ENCODE measurements at places on chromosomes 6 and 20. TPM values are rescaled to one million over a fixed set of nuclear protein-coding genes. Genes with fewer than 3 reads are reported as not detected.
A peak's percentile ranks its signal among the peaks of the same experiment; 100 is the strongest.

DNA sequence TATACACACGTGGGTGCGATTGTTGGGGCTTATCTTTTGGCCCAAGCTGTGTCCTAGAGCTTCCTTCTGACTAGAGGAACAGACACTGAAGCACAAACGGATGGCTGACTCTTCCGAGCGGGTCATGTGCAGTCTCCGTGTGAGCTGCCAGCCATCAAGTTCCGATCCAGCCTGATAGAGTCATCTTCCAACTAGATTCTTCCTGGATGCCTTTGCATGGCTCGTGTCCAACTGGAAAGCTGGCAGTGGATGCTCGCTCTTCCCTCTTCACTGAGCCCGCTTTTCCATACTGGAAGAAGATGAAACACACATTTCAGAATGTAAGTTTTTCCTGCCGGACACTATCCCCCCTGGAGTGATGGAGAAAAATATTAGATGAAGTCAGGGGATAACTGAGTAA, 148.1 kb downstream of the SCML4 start:
- H3K27ac ChIP-seq, result no peak overlapping the region
- no peak overlapping the region for H3K4me3 ChIP-seq
- DNase-seq, result no peak
- peaks cover 21% of the 10 kb centered on the region for H3K27me3 ChIP-seq
- H3K4me1 ChIP-seq, result peaks cover 15% of the 10 kb centered on the region

RAB44 gene
- total RNA-seq, result not detected

DNA sequence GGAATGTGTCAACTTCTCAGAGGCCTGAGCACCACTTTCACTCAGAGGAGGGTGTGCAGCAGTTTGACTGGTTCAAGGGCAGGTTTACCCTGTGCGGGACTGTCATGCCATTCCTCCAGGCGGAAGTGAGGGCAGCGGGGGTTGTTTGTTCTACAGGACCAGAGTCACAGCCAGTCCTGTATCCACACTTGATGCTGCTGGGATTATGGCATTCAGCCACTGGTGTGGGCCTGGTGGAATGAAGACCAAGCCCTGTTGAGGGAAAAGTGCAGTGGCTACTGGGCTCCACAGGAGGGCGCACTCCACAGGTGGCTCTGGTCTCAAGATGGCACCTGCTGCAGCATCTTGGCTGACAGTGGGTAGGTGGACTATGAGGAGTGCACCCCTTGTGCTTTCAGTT, 14.8 kb downstream of the SEMG2 start:
- H3K27me3 ChIP-seq, result peaks cover 16% of the 10 kb centered on the region
- H3K4me3 ChIP-seq, result no peak overlapping the region
- DNase-seq, result no peak

DNA sequence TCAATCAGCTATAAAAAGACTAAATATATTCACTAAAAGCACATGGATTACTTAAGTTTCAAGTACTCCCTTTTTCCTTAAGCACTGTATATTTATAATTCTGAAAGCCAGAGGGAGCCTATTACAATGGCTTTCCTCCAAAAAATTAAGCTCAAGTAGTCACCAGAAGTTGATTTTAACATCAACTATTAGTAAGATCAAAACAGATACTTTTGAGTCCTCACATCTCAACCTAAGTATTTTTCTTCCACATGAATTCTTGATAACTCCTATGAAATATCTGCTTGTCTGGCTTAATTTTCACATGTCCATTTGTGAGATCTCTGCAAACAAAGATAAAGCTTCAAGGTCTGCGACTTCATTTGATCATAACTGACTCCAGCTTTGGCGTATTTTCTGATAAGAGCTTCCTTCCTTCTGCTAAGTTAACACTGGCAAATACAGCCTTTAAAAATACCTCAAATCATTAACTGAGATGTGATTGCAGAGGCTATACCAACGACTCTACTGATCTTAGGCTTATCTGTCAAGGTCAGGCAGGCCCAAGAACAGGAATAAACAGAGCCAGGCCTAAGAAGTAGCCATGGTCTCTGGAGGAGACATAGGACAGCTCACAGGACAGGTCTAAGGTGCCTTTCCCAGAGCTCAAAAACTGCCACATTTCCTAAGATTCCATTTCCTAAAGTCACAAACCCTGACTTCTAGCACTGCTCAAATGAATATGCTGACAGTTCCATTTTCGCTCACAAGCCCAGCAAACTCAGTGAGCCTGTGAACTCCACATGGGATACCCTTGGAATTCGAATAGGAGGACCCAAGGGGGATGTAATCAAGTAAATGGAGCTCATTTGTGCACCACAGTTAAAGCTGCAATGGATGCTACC, 10.0 kb downstream of the SNX5 start:
- H3K27me3 ChIP-seq, result no peaks in the 10 kb centered on the region
- peaks cover 87% of the 10 kb centered on the region for H3K36me3 ChIP-seq
- H3K4me3 ChIP-seq, result peak overlapping the region; percentile 1
- DNase-seq, result no peak
- H3K4me1 ChIP-seq, result peaks cover 78% of the 10 kb centered on the region

DNA sequence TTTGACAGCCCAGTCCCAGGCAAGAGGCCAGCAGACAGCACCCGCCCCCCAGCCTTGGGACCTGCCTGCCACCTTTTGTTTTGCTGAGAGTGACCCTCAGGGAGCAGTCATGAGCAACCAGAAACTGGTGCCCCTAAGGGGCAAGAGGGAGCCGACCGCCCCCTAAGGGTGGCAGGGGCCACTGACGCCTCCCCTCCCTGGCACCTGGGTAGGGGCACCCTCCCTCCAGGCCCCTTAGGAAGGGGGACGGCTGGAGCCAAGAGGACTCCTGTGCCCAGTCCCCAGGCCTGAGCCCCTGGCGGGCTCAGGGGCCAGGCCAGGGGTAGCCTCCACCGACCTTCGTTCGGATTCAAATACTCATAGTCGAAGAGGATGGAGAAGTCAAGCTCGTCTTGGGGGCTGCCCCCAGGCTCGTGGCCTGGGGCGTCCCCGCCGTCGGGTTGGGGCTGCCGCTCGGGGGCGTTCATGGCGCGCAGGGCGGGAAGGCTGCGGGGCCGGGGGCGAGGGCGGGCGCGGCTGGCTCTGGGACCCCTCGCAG, 417 bp downstream of the NFATC2 start:
- peaks cover 37% of the 10 kb centered on the region for H3K36me3 ChIP-seq
- peak; percentile 36 for DNase-seq
- peaks cover 22% of the 10 kb centered on the region for H3K27me3 ChIP-seq
- peak overlapping the region; percentile 96 for H3K4me3 ChIP-seq
- H3K27ac ChIP-seq, result peak overlapping the region; percentile 98

SLC35D3 gene
- not detected for total RNA-seq

DNA sequence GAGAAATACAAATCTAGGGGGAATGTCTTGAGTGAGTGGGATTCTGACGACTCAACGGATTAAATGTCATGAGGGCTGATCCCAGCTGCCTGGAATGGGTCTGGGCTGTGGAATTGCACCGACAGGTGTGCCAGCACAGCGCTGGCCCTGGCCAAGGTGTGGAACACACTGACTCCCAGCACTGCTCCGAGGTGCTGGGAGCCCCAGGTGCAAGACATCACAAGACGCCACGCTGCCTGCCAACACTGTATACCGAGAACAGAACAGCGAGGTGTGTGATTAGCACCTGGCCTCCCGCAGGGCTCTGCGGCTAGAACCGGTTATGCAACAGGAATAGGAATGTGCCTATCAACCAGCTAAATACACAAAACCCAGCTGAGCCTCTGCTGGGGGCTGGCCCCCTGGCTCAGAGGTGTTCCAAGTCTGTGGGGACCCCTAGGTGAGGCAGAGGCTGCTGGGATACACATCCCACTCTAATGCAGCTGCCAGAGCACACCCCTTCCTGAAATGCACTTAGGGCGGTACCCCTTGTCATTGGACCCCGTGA, 24.8 kb upstream of the APMAP start:
- H3K27me3 ChIP-seq, result no peaks in the 10 kb centered on the region
- no peak for DNase-seq
- H3K36me3 ChIP-seq, result peaks cover 4% of the 10 kb centered on the region
- H3K4me3 ChIP-seq, result no peak overlapping the region
- H3K27ac ChIP-seq, result no peak overlapping the region

ZNF311 gene
- 0.87 TPM for total RNA-seq

DNA sequence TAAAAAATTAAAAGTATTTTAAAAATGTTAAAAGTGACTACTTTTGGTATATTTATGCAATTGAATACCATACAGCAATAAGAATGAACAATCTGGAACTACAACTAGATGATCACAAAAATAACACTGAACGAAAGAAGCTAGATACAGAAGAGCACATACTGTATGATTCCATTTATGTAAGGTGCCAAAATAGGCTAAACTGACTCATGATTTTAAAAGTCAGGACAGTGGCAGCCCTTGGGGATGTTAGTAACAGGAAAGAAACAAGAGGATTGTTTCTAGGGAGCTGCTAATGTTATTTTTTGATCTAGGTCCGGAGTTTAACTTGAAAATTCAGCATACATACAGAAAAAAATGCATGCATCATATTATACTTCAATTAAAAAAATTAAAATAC, 42.3 kb downstream of the KIF13A start:
- no peak for DNase-seq
- peaks cover 3% of the 10 kb centered on the region for H3K27me3 ChIP-seq
- H3K27ac ChIP-seq, result no peak overlapping the region

DNA sequence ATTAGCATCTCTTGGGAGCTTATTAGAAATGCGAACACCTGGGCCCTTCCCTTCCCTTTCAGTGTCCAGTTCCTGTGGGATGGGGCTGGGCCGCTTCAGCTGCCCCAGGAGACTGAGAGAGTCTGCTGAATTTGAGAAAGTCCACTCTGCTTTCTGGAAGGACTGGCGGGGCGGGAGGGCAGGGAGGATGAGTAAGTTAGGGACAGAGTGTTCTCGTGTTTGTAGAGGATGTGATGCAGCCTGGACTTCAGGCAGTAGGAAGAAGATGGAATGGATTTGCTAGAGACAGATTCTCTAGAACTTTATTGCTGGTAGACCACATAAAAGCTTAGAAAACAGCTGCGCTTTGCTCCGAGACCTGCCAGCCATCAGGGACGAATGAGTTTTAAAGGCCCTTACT, 1.1 kb upstream of the TULP4 start:
- peaks cover 36% of the 10 kb centered on the region for H3K36me3 ChIP-seq
- no peaks in the 10 kb centered on the region for H3K27me3 ChIP-seq
- H3K4me3 ChIP-seq, result no peak overlapping the region
- H3K27ac ChIP-seq, result no peak overlapping the region
- DNase-seq, result no peak
- peaks cover 4% of the 10 kb centered on the region for H3K4me1 ChIP-seq

BANF2 gene
- total RNA-seq, result not detected
